ENCODE measurements at places on chromosomes 12 and 14.

GRCh38 chr14:69398818-69399210 is 322 bp downstream of the SLC39A9 start:
- no peak for DNase-seq

GRCh38 chr12:40168001-40168400 is 56.8 kb upstream of the LRRK2 start:
- DNase-seq: no peak

GRCh38 chr14:89899917-89900663 is 54.4 kb downstream of the EFCAB11 start:
- peak; percentile 41 for DNase-seq

- DNase-seq: peak; percentile 82
Measured at GRCh38 chr12:122067966-122068365, 10.6 kb upstream of the MLXIP start.

- DNase-seq: no peak
Measured at GRCh38 chr12:119302451-119303080, 32.0 kb upstream of the CCDC60 start.

DNA sequence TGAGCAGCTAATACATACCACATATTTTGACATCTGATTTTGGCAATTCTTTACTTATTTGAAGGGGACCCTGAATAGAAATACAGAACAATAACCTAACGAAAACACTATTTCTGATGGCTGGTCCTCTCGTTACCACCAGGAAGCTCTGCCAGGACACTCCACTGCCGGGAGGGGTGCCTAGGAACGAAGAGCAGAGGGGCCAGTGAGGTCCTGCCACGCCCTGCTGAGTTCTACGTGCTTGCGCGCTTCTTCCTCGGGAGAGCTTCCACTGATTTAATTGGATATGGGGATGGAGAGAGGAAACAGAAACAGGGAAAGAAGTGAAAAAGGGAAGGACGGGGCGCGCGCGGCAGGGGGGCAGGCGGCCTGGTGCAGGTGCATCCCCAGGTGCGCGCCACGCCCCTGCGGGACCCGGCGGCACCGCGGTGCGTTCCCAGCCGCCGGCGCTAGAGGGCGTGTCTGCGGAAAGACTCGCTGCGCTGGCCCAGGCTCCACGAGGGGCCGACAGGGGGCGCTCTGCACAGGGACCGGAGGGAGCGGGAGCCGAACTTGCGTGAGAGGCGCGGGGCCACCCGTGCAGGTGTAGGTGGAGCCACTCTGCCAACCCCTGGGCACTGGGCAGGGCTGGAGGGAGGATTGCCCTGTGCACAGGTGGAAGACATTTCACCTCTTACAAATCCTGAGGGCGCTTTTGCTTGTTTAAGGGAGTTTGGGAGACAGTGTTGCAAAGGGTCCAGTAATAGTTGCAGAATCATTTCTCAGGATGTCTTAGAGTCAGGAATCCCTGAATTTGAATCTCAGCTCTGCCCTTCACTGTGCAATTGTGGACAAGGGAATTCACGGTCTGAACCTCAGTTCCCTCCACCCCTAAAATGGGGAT is 986.3 kb upstream of the TMEM132C start:
- peak; percentile 8 for DNase-seq
